ENCODE measurements at places on chromosomes 11 and 22. TPM values are rescaled to one million over a fixed set of nuclear protein-coding genes. Genes with fewer than 3 reads are reported as not detected.

Gene KCNJ1
- 0.06 TPM for polyA plus RNA-seq

DNA sequence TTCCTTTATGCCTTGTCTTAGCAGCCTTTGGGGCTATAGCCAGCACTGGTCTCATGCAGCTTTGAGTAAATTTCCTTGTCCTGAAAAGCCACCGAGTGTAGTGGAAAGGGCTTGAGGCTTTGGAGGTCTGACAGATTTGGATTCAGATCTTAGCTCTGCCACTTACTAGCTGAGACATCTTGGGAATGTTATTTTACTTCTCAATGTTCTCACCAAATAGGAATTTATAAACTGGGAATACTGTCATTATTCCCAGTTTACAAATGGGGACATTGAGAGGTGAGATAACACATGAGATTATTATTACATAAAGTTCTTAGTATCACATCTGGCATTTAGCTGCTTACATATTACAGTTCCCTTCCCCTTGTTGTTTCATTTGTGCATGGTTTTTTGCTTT lies 95.5 kb downstream of the COMMD9 start:
- DNase-seq, result no peak

Gene SPI1
- 13.6 TPM for polyA plus RNA-seq

- no peak for DNase-seq
These were observed 4.0 kb downstream of the FXYD2 start for GRCh38 chr11:117820516-117820915.

- no peak for DNase-seq
These were observed 172.9 kb upstream of the DDI1 start for GRCh38 chr11:103863497-103863896.

Gene WNT7B
- polyA plus RNA-seq, result 0.22 TPM

Gene IGSF22
- polyA plus RNA-seq, result 0.27 TPM

DNA sequence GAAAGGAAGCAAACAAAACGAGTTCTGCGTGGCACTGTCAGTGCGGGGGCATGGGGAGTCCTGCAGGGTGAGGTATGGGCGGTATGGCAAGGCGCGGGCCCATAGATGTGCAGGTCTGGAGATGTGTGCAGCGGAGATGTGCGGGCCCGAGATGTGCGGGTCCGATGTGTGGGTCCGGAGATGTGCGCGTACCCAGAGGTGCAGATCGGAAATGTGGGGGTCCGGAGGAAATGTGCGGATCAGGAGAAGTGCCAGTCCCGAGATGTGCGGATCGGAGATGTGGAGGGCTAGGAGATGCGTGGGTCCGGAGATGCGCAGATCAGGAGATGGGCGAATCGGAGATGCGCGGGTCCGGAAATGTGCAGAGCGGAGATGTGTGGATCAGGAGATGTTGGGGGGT lies 35.9 kb downstream of the CDPF1 start:
- no peak for DNase-seq

Gene GP1BB
- 1.4 TPM for polyA plus RNA-seq

GRCh38 chr11:17256512-17256911 lies 20.0 kb upstream of the NUCB2 start:
- no peak for DNase-seq

GRCh38 chr11:118619444-118620197 lies 12.2 kb downstream of the PHLDB1 start:
- no peak for DNase-seq

DNA sequence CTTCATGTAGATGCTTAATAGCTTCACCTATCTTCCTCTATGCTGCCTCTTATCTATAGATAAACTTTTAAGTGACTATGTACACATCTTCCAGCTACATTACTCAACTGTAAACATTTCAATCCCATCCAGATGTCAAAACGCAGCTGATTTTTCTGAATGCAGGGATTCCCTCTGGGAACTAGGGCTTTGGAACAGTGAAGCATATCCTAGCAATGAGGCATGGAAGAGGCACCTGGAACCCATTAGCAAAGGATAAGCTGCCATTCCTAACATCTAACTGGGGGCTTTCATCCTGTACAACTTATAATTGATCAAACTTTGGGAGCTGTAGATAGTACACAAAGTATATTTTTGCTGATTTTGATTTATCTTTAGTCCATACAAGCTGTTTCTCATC lies 40.8 kb upstream of the OPCML start:
- DNase-seq, result no peak

DNA sequence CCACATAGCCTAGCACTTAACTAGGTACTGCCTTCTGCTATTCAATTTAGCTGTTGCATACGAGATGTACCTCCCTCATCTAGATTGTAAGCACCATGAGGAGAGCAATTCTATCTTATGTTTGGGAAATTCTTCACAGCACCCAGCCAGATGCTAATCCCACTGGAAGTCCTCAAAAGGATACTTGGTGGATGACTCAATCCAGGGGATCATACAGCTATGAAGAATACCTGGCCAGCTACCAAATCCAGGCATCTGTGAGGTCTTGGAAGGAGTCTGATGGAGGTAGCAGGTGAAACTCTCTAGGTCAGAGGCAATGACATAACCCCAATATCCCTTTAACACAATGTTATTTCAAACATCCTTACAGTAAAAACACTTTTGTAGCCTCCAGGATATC lies 167.8 kb upstream of the NCAM1 start:
- DNase-seq, result no peak

DNA sequence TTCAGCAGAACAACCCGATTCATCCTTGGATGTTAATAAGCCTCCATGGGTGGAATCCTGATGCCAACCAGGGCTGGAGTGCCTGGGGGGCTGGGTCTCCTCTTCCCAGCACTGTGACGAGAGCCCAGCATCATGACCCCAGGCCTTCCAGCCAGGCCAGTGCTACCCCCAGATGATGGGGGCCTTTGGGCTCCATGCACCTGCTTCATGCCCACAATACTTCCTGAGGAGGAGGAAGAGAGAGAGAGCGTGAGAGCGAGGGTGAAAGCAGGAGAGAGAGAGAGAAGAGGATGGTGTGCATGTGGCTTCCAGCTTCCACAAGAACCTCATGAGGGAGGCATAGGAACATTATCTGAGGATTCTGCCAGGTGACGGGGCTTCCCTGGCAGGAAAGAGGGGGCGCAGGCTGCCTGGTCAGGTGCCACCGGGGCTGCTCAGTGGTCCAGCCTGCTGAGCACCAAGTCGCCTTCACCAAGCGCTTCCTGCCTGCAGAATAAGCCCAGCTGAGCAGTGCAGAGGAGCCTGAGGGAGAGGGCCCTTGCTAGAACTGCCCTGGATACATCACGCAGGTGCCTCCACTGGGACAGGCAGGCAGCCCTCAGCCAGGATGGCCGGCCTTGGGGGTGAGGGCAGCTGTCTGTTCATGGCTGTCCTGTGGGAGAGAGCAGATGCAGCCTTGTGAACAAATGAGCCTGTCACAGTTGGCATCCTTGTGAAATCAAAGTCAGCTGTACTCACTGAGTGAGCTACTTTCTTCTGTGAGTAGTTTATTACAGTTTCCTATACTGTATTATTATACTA lies 243.3 kb upstream of the B3GAT1 start:
- no peak for DNase-seq

GRCh38 chr11:119363851-119364590 lies 17.5 kb downstream of the USP2 start:
- DNase-seq, result peak; percentile 71

- DNase-seq, result no peak
These were observed 1025.0 kb downstream of the JRKL start for GRCh38 chr11:97414801-97415200.

Gene FAT3
- polyA plus RNA-seq, result 0.01 TPM

- DNase-seq, result no peak
These were observed 496 bp downstream of the TMEM9B start for GRCh38 chr11:8963569-8964323.

DNA sequence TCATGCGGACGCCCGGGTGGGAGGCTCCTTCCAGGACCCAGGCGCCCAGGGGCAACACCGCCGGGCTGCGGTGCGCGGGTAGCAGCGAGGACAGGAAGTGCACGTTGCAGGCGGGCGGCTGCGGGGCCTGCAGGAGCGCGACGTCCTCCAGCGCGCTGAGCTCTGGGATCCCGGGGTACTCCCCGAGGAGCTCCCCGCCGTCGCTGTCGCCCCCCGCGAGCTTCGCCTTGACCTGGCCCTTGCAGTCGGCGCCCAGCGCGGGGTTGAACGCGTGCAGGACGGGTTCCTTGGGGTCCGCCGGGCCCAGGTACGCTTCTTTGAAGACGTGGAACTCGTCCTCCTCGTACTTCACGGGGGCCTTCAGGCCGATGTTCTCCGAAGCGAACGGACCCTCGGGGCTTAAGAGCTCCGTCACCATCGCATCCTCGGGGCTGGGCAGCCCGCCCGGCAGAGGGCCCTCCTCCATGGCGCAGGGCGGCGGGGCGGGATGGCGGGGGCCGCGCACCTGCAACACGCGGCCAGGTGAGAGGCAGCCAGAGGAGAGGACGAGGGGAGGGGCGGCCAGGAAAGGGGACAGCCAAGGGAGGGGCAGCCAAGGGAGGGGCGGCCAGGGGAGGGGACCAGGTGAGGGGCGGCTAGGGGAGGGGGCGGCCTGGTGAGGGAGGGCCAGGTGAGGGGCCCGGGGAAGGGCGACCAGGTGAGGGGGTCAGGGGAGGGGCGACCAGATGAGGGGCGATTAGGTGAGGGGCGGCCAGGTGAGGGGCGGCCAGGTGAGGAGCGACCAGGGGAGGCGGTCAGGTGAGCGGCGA lies 921 bp downstream of the TESMIN start:
- no peak for DNase-seq

DNA sequence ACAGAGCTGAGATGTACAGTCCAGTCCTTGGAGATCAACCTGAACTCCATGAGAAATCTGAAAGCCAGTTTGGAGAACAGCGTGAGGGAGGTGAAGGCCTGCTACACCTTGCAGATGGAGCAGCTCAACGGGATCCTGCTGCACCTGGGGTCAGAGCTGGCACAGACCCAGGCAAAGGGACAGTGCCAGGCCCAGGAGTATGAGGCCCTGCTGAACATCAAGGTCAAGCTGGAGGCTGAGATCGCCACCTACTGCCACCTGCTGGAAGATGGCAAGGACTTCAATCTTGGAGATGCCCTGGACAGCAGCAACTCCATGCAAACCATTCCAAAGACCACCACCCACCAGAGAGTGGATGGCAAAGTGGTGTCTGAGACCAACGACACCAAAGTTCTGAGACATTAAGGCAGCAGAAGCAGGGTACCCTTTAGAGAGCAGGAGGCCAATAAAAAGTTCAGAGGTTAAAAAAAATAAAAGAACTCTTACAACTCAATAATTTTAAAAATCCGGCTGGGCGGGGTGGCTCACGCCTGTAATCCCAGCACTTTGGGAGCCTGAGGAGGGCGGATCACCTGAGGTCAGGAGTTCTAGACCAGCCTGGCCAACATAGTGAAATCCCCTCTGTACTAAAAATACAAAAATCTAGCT lies 69.9 kb upstream of the RTL6 start:
- DNase-seq, result peak; percentile 39

DNA sequence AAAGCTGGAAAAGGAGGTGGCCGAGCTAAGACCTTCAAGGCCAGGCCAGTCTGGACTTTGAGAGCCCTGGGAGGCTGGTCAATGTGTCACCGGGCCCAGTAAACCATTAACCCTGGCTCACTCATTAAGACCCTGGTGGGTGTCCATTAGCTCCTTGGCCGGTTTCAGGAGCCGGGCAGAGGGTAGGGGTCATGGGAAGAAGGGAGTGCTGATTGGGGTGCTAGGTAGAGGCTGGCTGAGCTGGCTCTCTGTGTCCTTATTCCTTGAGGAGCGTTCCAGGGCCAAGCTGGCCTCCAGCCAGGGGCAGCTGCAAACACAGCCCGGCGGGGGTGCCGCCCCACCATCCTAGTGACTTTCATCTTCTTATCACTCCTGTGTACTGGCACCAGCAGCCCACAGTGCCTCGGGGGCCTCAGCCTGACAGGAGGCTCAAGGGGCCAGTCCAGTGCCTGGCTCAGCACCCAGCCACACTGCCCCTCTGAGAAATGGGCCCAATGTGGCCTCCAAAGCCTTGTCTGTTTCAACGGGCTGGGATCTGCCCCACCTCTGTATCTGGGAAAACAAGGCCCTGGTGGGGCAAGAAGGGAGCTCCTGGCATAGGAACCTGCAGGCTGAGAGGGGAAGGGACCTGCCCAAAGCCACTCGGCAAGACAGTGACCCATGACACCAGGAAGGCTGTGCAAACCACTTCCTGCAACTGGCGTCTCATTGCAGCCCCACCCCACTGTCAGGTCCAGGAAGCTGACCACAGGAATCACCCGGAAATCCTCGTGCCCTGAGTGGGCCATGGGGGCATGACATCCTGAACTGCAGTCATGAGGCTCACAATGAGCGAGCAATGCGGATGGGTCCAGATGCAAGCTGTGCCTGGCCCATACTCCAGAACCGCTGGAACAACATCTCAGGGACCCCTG lies 15.1 kb upstream of the RGL4 start:
- DNase-seq, result peak; percentile 70

GRCh38 chr22:48568736-48569330 lies 1258.8 kb downstream of the BRD1 start:
- no peak for DNase-seq

- DNase-seq, result no peak
These were observed 434.7 kb downstream of the TBC1D22A start for GRCh38 chr22:47196881-47197772.

- no peak for DNase-seq
These were observed 840.2 kb upstream of the CNTN5 start for GRCh38 chr11:98180511-98180910.

DNA sequence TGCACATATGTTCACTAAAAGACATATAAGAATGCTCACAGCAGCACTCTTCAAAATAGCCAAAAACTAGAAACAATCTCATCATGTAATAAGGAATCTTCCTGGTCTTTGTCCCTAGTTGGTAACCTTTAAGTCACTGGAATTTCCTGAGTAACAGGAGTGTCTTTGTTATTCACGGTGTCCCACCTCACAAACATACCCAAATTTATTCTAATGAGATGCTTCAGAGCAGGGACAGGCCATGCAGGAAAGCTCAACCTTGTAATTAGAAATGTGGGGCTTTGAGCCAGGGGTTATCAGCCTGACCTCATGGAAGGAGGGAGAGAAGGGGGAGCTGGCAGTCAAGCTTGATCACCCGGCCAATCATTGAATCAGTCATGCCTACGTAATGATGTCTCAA lies 40.3 kb upstream of the NFRKB start:
- no peak for DNase-seq

Gene OR51B4
- not detected for polyA plus RNA-seq

Gene MUS81
- 45.3 TPM for polyA plus RNA-seq

Gene TRIM66
- polyA plus RNA-seq, result 4.9 TPM

Gene CTSW
- polyA plus RNA-seq, result 0.67 TPM

Gene CARD18
- not detected for polyA plus RNA-seq

Gene SHISA8
- polyA plus RNA-seq, result not detected

DNA sequence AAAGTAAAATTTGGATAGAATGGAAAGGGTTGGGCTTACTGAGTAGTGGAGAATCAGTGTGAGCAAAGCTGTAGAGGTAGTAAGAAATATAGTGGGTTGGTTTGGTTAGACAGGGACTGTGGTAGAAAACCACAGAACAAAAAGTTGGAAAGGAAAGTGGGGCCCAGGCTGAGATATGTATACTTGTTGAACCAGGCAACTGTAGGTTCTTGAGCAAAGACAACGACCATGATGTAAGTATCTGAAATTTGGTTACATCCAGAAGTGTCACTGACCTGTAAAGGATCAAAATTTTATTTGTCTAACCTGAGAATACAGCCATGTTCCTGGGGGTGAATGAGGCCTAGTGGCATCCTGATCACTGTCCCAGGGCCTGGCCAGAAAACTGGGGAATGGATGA lies 114.1 kb downstream of the STIM1 start:
- DNase-seq, result no peak

- DNase-seq, result no peak
These were observed 13.9 kb downstream of the LRRC32 start for GRCh38 chr11:76656571-76657081.

- DNase-seq, result no peak
These were observed 29.7 kb downstream of the KIAA0930 start for GRCh38 chr22:45210991-45211390.
